ENCODE measurements at places on chromosomes 1 and 21. TPM values are rescaled to one million over a fixed set of nuclear protein-coding genes. Genes with fewer than 3 reads are reported as not detected.

Gene RXRG
- 15.5 TPM for total RNA-seq

Gene COL6A1
- 96.3 TPM for total RNA-seq

Gene MCOLN3
- 0.91 TPM for total RNA-seq

Gene NUDT4B
- total RNA-seq = 0.54 TPM

Gene FMO4
- total RNA-seq = 3.4 TPM

Gene JAM2
- 34.6 TPM for total RNA-seq

Gene CLEC20A
- total RNA-seq = not detected

- no peak for DNase-seq
These were observed 1.6 kb upstream of the PTGS2 start for GRCh38 chr1:186681801-186682200.

DNA sequence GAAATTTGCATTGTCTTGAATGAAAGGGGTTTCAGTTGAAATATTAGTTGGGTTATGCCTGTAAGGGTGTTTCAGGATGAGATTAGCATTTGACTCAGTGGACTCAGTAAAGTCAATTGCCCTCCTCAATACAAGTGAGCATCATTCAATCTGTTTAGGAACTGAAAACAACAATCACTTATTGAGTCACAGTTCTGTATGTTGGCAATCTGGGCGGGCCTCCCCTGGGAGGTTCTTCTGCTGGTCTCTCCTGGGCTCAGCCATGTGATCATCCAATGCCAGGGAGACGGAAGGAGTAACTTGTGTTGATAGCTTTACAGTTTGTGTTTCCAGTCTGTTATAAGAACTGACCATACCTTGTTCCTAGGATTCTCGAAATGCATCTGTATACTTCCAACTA is 262.9 kb upstream of the RUNX1 start:
- no peak for DNase-seq

DNA sequence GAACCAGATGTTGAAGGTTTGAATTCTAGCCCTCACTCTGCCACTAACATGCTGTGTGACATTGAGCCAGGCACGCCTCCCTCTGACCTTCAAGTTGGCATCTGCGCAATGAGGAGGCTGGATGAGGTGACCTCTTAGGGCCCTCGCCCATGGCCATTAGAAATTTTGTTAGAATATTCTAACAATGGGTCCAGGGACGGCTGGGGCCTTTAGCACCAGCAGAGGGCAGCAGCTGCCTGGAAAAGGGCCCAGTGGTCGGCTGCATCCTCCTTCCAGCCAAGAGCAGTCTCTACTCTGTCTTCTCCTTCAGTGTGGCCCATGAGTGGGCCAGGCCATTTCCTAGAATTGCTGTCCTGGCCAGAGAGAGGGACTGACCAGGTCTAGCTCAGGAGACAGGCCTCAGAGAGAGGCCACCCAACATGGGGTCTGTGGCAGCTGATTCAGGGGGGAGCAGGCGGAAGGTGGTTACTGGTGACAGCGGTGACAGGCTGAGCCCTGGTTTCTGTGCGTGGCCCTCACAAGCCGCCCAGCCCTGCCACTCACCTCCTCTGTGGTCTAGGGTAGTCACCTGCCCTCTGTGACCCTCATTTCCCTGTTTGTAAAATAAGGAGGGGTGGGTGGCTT is 101.3 kb upstream of the ACTL8 start:
- DNase-seq = peak; percentile 20

DNA sequence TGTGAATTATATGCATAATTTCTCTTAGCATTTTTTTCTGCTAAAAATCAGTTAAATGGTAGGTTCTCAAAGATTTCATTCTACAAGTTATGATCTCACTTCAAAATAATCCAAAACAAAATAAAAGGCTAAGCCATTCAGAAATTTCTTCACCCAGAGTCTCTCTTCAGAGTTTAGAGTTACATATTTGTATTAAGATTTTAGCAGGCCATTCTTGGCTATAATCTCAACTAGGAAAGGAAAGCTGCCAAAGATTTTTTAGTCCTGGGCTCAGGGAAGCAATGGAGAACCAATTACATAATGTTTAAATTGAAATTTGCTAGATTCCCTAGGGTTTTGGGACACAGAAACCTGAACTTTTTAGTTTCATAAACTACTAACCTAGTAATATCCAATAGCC is 245.0 kb downstream of the USH2A start:
- no peak for DNase-seq

GRCh38 chr1:229941160-229941559 is 125.9 kb upstream of the GALNT2 start:
- DNase-seq = no peak

DNA sequence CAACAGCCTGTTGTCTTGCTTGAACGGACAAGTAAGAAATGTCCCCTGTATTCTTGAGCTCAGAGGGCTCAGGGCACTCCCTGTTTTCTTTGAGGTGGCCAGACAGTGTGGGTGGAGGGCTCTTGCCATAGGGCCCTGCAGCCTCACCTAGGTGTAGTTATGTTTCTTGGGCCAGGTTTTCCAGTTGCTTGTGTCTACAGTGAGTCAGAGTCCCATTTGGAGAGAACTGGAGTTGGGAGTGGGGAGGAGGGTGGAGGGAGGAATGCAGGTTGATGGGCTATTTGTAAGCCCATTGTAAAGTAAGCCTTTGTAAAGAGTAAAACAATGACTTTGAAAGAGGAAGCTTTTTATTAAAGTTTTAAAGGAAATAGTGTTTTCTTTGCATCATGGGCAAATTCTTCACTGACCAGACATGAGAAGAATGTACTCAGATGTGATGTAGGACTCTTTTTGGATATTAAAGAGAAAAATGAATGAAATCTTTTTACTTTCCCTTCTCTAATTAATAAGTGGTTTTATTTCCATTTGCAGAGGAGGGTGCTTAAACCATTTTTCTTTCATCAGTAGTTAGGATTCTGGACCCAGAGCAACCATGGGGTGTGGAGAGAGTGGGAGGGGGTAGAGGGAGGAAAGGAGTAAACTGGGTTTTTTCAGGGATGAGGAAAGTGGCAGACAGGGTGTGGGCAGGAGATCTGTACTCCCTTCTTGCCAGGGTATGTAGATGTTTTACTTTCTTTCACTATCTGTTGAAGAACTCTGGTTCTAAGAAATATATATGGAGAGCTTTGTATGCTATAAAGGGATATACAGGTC is 45.1 kb upstream of the MACF1 start:
- no peak for DNase-seq

- DNase-seq = no peak
These were observed 16.0 kb upstream of the PROK1 start for GRCh38 chr1:110434946-110435345.

DNA sequence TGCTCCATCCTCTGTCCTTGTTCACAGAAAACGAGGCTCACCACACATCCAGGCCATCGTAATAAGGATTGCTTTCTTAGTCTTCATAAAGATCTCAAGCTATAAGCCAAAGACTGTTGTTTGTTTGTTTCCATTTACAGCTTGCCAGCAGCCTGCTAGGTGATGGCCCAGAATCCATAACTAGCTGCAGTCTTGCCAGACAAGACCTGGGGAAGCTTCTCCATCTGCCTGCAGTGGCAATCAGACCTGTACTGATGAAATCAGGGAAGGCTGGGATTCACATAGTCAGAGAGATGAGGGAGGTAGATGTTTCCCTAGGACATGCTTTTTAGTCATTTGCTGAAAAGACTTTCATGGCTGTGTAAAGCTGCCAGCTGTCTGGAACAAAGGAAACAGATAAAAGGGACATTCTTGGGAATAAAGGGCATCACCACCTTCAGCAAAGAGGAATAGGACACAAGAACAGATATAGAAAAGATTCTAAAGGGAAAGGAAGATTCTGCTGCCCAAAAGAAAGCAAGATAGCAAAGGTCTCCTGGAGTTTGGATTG is 51.0 kb downstream of the MT1HL1 start:
- DNase-seq = no peak

DNA sequence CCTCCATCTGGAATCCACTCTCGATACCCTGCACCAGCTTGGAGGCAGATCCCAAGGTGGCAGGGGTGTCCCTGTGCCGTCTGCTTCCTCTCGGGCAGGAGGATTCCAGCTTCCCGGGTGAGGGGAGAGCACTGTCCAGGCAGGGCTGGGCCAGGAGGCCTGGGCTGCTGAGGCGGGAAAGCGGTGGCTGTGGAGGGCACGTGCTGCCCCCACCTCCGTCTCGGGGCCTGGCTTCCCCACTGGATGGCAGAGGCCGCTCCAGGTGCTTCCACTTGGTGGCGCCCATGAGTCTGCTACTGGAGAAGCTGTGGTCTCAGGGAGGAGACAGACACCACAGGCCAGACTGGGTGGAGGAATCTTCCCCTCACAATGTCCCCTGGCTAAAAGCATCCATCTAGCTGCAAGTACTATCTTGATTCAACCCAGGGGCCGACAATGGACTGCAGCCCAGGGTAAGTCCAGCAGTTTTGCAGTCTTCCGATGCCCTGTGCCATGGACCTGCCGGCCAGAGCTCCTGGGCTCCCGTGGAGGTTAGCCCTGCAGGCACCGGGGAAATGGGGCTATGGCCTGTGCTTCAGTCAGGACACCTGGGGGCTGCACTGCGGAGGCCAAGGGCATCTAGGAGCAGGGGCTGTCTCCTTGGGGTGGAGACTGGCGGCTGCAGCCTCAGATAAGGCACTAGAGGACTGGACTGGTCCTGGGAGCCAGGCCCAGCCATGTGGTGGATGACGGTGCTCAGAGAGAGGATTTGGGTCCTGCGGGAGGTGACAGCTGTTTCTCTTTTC is 41.3 kb upstream of the EIF4G3 start:
- peak; percentile 38 for DNase-seq

GRCh38 chr1:80540596-80540995 is 1260.1 kb upstream of the ADGRL2 start:
- no peak for DNase-seq

GRCh38 chr1:36114371-36114770 is 10.7 kb downstream of the COL8A2 start:
- no peak for DNase-seq

- no peak for DNase-seq
These were observed 64.8 kb downstream of the PIK3R3 start for GRCh38 chr1:46067652-46068051.

DNA sequence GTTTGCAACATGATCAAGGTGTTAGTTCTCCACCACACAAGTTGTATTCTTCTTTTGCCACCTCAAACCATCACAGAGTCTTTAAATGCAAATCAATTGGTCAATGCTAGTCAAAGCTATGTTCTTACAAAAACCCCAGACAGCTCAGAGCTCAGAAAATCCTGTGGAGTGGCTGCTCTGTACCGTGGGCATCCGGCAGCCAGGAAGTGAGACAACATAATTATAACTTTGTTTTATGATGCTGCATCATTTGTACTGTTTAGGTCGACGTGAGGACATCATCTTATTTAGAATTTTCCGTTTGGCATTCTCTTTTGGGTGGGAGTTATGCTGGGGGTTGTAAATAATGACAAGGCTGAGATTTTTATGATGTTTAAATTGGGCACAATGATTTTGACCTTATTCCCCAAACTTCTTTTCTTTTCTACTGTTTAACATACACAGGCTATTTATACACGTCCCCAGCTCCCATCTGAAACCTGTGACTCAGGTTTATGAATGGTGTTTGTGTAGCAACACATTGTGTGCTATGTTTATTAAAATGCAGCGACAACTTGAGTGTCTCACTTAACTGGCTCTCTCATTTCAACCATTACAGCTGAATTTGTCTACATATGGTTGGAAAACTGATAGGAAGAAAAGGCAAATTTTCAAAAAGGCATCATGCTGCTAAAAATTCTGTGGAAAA is 124.0 kb downstream of the CNIH3 start:
- DNase-seq = no peak

- no peak for DNase-seq
These were observed 396.6 kb downstream of the DPYD start for GRCh38 chr1:97524211-97524610.

- DNase-seq = no peak
These were observed 30.3 kb upstream of the CLIC4 start for GRCh38 chr1:24714859-24715520.

DNA sequence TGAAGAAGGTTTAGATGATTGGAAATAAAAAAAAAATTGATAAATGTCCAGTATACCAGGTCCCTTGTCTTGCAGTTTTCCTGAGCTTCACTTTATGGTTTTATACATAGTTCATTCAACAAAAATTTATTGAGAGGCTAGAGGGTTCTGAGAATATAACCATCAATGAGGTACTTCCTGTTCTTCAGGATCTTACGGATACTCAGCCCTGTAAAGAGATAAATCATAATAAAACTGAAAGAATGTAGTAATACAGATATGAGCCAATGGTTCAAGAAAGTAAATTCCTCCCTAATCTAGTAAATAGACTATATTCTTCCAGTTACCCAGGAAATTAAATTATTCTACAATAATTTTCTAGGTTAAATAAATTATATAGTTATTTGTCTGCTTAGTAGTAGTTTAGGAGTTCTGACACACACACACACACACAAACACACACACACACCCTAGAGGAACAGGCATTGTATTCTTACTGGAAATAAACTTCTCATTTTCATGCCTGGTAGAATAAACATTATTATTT is 70.4 kb upstream of the HMCN1 start:
- no peak for DNase-seq

DNA sequence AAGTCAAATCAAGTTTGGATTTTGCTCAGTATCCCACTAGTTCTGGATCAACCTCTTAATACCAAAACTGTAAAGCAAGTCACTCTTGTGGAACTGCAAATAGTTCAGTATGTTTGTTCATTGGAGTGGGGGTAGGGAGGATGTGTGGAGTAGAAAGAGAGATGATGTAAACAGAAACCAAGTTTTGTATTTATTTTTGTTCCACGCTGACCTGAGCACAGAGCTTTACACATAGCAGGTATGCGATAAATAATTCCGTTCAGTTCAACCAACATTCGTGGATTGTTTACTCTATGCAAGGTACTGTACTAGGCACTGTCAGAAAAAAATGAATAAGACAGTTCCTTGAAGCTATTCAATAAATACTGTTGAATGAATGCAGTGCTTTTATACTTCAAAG is 4.5 kb upstream of the ZNF644 start:
- no peak for DNase-seq

DNA sequence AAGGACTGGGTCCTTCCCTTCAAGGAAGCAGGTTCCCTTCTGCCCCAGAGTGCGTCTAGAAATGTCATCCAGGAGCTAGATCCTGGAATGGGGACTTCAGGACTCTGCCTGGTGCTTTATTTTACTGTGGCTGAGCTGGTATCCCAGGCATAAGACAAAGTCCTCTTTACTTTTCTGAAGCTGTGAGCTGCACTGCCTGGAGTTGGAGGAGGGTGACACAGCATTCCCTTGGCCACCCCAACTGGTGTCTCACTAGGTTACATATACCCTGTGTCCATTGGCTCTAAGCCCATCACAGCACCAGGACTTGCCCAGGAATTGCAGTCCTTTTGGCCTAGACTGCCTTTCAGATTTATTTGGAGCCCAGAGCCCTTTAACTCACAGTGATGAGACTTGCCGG is 41.8 kb upstream of the CD55 start:
- DNase-seq = no peak

DNA sequence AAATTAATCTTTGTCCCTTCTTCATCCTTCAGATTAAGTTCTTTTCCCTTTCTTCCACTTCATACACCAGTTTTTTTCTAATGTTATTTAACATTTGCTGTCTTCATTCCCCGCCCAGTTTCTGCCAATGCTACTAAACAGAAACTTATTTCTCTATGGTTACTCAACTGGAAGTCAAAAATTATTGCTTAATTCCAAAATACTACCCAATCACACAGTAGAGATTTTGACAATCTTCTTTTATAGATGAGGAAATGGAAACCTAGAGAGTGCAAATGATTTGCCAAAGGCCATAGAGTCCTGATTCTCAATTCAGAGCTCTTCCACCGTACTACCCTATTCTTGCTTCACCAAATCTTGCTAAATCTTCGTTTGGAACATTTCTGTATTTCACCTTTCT is 58.1 kb upstream of the SH3GLB1 start:
- no peak for DNase-seq

- no peak for DNase-seq
These were observed 151.9 kb downstream of the MAGI3 start for GRCh38 chr1:113542221-113542701.

GRCh38 chr1:197180252-197180878 is 33.9 kb upstream of the ASPM start:
- no peak for DNase-seq

Measured in heart right ventricle (tissue), 16 donors.